AG09319 (cell line): ENCODE measurements at places on chromosomes 5 and 9.

- no peak for DNase-seq
Measured at GRCh38 chr9:124522121-124523098, 15.2 kb upstream of the NR5A1 start.

GRCh38 chr5:9774472-9775079 lies 144.4 kb upstream of the TAS2R1 start:
- no peak for DNase-seq

DNA sequence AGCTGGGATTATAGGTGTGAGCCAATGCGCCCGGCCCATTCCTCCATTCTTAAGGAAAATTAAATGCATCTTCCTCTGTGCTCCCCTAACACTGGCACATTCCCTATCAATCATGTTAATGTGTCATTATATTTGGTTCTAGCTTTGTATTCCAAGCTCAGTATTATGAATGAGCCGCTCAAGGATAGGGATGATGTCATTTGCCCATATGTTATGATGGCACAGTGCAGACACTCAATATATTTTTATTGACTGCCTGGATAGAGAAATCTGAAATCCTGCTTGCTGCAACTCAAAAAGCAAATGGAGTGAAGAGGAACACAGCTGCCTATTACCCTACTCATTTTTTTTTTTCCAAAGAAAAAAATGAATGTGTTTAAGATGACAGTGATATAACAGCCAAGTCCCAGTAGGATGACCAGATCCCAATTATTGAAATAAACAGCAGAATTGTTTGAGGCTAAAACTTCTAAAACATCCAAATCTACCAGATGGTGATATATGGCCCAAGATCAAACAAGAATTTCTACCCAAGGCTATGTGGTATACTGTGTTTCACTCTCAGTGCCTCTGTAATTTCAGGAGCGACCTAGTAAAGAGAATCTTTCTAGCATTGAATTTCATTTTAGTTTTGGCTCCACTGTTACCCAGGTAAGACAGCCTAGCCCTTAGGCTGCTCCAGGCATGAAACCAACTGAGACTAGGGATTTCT lies 16.3 kb downstream of the SUSD1 start:
- DNase-seq, result no peak

DNA sequence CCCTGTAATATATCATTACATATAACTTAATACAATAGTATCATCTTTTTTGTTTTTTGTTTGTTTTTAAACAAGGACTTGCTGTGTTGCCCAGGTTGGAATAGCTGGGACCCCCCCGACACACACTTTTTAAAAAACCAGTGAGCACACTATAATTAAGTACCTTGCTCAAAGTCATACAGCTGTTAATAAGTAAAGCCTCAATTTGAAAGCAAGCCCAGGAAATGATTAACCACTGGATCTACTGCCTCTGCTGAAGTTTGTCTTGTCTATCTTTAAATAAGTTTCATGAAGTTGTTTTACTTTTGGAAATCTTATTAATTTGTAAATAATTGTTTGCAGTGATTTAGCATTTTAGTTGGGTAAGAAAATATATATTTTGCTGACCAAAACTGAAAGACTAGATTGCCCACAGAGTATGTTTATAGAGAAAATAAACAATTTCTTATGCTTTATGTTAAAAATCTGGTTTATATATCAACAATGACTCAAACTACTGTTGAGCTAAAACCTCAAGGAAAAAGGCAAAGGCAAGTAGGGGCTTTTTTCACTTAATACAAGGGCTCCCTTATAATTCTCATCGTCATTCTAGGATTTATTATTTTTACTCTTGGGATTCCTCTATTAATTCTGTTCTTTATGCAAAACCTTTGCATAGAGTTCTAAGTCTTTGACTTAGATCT lies 5.8 kb upstream of the CARNMT1 start:
- no peak for DNase-seq

GRCh38 chr5:9924614-9925013 lies 294.5 kb upstream of the TAS2R1 start:
- DNase-seq, result peak; percentile 93

DNA sequence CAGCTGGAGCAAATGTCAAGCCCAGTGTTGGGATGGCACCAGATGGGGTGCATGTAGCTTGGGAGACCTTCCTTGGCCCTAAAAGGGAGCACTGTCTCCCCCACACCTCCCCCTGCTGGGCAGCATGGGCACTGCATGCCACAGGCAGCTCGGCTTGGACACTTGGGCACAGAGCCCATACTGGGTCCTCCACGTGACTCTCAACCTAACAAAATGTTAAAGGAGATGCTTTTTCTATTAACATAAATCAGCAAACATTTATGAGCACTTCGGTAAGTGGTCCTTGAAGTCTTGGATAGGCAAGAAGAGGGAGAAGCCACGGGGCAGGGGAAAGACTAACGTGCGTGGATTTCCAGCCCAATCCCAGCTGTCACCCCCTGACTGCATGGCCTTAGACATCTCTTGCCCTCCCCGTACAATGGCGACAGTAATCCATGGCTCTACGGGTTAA lies 23.9 kb upstream of the MAPK9 start:
- DNase-seq, result no peak

GRCh38 chr9:72509635-72510034 lies 11.8 kb upstream of the TMC1 start:
- DNase-seq, result no peak

DNA sequence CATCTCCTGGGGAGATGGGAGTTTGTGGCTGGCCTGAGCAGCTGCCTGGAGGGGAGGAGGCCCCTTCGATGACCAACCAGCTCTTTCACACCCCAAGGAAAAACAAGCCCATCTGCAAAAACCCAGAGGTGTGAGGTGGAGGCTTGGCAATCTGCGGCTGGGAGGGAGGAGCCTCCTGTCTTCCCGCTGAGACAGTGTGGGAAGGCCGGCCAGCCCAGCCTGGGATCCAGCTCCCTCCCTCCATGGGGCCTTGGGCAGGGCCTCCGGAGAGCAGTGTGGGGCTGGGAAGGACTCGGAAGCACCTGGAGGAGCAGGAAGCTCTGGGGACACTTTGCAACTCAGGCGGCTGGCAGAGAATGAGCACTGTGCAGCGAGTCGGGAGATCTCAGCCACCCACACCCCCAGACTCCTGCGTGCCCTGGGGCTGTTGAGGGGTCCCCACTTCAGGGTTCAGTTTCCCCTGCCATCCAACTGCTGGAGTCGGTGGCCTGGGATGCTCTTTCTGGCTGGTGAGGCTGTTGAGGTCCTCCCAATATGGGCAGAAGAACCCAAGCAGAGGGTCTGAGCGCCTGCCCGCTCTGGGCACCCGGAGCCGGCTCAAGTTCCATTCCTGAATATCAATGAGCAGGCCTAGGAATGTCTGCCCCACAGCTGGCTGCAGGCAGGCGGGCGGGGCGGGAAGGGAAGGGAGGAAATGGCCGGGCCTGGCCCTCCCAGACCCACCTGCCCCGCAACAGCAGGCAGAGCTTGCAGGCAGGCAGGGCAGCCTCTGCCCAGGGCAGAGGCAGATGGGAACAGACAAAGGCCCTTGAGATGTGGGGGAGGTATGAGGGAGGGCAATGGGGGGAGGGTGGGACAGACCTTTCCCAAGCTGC lies 101.1 kb downstream of the FGF18 start:
- DNase-seq, result no peak

DNA sequence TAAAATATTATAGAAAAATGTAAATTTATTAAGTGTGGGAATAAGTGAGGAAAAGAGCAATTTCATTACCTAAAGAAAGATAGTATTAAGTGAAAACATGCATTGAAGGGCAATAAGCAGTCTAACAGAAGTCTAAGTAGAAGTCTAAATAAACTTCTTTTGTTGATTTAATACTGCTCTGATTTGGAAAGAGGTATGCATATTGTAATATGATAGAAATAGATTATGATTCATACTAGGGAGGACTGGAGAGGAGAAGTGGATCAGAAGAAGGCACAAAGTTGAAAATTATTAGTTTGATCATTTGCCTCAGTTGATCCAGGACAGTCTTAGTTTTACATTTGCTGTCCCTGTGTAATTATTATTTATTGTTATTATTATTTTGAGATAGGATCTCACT lies 6.6 kb upstream of the ERBIN start:
- DNase-seq, result no peak

DNA sequence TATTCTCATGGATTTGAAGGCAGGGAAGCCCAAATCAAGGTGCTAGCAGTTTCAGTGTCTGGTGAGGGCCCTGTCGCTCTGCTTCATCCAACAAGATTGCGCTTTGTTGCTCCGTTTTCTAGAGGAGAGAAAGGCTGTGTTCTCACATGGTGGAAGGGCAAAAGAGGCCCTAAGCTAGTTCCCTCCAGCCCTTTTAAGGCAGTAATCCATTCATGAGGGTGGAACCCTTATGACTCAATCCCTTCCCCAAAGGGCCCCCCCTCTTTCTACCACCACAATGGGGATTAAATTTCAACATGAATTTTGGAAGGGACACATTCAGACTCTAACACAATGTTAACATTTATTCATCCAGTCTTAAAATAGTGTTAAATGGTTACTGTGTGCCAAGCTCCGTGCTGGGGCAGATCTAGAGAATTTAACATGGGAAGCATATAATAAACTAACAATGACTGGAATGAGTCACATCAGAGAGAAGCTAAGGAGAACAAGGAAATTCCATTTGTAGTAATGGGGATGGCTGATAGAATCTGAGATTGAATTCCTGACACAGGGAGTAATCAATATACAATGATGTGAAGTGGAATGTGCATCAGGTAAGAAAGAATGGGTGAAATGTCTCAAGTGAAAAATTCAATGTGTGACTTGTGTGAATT lies 382.8 kb upstream of the ZNF608 start:
- no peak for DNase-seq

GRCh38 chr9:93223260-93224180 lies 39.6 kb downstream of the WNK2 start:
- peak; percentile 19 for DNase-seq

GRCh38 chr5:982377-983237 lies 26.0 kb upstream of the NKD2 start:
- no peak for DNase-seq

DNA sequence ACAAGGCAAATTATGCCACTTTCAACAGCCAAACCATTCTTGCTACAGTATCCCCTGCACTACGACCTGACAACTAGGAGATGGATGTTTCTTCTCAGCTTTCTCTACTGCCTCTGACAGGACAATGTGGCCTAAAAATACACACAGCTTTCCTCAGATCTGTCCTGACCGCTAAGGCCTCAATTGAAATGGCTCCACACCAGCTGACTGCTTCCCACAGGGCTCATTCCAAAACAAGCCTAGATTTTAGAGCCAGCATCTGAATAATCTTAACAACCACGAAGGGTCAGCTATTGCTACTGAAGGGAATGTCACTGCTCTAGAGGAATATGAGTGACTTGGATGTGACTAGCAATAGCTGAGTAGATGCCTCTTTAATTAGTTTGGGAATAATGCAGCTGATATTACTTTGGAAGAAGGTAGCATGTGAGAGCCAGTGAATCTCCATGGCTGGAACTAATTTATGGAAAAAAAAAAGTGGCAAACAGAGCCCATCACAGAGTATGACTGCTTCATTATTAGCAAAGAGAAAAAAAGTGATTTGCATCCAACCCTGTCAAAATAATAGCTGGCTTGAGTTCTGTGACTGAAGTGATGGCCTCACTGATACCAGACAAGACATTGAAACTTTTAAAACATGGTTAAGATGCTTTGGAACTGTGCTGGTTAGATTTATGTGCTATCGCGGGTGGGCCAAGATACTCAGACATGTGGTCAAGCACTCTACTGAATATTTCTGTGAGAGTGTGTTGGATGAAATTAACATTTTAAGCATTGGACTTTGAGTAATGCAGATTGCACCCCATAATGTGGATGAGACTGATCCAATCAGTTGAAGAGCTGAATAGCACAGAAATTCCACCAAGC lies 450.2 kb downstream of the NR2F1-AS1 start:
- no peak for DNase-seq

- DNase-seq, result no peak
Measured at GRCh38 chr5:174318578-174318977, 273.1 kb downstream of the NSG2 start.

GRCh38 chr9:81570083-81570482 lies 119.3 kb downstream of the TLE1 start:
- DNase-seq, result no peak

GRCh38 chr5:134736173-134736812 lies 2.1 kb upstream of the CAMLG start:
- DNase-seq, result no peak

- peak; percentile 30 for DNase-seq
Measured at GRCh38 chr5:142472306-142472951, 147.6 kb upstream of the SPRY4 start.

DNA sequence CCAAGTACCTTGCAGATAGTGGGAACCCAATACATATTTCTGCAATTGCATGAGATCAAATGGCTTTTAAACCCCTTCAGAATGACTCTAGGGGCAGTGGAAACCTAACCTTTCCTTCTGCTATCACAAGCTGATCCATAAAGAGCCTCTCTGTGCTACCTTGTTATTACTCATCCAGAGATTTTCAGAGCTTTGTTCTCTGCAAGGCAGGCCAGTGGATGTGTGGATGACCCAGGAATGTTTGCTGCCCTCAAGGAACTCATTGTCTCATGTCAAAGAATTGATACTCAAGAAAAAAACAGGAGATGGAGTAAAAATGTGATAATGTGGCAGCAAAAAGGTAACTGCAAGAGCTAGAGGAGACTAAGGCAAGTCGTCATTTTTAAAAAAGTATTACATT lies 164.1 kb downstream of the HMHB1 start:
- no peak for DNase-seq

- no peak for DNase-seq
Measured at GRCh38 chr5:82522897-82523296, 244.7 kb upstream of the RPS23 start.
